ENCODE measurements at places on chromosomes 12 and 14.

- DNase-seq = no peak
Observed at GRCh38 chr12:89476904-89477595, 47.5 kb downstream of the GALNT4 start.

- no peak for DNase-seq
Observed at GRCh38 chr12:53313996-53314395, 7.4 kb downstream of the AAAS start.

DNA sequence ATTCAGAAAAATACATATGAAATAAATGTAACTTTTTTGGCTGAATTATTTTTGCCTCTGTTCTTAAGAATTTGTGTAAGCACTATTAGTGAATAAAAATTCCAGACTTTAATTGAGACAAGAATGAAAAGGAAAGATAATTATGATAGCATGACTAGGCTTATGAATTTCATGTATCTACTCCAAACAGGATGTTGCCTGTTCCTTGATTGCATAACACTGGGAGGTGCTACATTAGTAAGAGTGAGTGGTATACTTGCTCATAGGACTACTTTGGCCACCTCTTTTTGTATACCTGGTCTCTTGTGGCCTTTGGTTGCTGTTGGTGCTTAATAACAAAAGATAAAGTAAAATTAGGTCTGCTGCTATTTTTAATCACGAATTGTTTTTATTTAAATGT is 112.8 kb downstream of the NAV3 start:
- DNase-seq = no peak

GRCh38 chr12:77151030-77151429 is 85.7 kb upstream of the E2F7 start:
- no peak for DNase-seq

GRCh38 chr12:49796155-49796554 is 32.1 kb downstream of the NCKAP5L start:
- DNase-seq = no peak

DNA sequence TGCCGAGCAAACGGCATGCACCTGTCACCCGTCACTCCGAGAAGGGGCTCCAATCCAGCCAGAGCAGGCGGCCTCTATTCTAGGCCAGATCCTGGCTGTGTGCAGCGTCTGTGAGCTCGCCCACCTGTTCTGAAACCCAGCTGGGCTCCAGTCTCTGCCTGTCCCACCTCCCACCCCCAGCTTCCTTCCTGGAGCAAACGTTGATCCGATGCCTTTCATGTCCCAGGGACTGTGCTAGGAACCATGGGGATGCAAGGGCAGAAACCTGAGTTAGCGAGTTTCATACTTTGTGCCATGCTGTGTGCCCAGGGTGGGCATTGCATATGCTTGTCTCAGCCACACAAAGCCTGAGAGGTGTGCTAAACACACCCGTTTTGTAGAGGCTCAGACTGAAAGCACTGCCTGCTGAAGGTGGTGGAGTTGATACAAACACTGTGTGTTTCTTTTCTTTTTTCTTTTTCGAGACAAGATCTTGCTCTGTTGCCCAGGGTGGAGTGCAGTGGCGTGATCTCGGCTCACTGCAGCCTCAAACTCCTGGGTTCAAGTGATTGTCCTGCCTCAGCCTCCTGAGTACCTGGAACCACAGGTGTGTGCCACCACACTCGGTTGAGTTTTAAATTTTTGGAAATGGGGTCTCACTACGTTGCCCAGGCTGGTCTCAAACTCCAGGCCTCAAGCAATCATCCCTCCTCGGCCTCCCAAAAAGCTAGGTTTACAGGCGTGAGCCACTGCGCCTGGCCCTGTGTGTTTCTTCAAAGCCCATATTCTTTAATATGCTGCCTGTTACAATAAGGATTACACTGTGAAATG is 84.1 kb upstream of the MED13L start:
- peak; percentile 15 for DNase-seq

- no peak for DNase-seq
Observed at GRCh38 chr14:24144451-24144850, 2.0 kb downstream of the PSME2 start.

DNA sequence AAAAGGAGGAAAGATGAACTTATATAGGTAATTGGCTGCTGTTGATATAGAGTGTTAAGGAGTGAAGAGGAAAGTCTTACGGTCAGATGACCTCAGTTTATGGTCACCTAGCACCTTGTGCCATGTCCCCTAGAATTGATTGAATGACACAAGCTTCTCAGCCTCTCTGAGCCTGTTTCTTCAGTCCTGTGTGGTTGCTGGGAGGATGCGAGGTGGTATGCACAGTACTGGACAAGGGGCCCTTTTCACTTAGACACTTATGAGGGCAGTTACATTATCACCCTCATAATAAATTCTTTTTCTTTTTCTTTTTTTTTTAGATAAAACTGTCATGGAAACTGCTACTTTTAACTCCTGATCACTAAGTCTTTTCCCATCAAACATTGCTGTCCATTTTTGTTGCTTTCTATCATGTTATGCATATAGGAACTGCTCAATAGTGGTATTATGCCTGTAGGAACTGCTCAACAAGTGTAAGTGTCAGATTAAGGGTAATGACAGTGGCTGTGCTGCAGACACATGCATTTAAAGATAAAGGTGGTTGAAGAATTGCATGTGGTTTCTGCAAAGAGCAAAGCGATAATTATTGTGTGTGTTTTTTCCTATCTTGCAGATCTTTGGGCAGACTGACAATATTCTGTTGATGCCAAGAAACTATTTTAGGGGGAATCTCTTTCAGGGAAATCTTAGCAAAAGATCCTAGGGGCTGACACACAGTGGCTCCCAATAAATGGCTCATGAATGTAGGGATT is 11.6 kb downstream of the ANO6 start:
- DNase-seq = no peak

DNA sequence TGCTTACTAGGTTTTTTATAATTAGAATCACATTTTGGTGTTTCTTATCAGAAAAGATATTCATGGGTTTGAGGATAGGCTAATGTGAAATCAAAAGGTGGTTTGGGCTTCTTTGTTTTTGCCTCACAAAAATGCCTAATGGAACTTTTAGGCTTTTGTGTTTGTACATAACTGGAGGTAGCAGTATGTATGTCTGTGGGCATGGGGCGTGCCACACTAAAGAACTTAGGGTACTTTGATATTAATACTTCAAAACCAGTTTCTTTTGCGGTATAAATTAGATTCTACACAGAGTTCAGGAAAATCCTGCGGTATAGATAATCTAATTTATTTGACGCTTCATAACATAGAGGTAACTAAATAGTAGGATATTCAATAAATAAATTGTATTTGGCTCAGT is 1.9 kb downstream of the ETV6 start:
- no peak for DNase-seq

DNA sequence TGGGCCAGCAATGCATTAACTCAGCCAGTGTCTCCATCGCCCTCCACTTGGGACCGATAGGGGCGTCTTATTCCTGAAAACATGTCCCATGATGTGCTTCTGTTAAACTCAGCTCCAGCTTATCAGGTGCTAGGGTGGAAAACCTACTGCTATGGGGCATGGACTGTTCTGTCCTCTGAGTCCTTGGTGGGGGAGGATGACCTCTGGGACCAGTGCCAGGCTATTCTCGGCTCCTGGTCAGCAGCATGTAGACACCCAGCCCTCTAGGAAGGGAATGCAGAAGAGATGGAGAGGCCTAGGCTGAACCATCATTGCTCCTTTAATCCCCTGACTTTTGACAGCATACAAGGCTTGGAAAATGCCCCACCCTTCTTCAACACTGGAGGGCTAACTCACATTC is 486.2 kb downstream of the MED13L start:
- DNase-seq = no peak

DNA sequence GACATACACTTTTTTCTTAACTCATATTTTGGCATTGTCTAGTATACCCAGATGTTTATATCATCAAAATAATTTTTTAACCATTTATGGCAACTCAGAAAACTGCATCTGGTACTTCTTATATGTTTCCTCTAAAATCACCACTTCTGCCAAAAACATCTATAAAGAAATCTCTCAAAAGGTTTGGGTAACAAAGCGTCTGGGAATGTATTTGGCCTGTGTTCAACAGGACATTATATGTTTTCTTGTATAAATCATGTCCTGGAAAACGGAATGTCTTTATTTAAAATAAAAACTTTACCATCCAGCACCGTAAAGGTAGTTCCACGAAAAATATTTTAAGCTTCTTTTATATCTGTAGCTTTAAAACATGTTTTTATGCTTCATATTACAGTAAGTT is 36.1 kb upstream of the FBLN5 start:
- no peak for DNase-seq

- DNase-seq = no peak
Observed at GRCh38 chr14:81729622-81730021, 196.0 kb upstream of the SEL1L start.

- DNase-seq = no peak
Observed at GRCh38 chr12:49819786-49820185, 8.4 kb downstream of the NCKAP5L start.

DNA sequence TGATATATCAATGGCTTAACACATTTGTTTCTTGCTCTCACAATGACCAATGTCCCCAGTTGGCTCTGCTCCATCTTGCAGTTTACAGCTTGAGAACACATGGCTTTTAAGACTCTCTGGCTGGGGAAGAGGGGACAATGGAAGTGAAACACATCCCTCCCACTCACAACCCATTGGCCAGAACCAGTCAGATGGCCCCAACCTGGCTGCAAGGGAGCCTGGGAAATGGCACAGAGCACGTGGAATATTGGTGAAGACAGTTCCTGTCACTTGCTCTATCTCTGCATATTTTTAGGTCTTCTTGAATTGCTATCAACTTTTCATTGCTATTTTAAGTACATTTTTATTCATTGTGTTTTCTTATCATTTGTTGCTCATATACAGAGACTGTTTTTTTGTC is 345.4 kb downstream of the MED13L start:
- DNase-seq = no peak

DNA sequence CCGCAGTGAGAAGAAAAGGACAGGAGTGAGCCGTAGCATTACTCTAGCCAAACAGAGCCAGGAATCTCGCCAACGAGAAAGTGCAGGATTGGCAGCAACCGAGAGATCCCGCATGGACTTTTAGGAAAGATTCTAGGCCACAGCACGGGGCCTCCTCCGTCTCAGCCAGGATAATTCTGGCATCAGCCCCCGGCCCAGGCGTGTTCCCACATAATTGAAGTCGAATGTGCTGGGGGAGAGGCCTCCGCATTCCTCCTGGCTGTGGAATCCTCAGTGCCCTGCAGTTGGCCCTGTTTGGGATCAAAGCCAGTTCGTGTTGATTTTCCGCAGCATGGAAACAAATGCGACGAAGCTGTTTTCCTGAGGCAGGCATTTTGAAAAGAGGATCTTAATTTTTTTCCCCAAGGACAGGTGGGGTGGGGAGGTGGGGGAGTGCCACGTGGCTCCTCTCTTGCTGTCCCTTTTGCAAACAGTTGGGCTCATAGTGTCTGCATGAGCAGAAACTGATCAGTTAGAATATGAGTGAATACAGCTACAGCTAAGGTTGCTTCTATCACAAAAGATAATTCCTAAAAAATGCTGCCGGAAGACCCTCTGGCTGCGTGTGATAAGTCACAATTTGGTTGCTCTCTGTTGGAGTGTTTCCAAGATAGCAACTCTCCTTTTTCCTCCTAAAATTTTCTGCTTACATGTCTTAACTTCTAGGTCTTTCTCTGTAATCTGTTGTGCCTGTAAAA is 37.3 kb upstream of the ATXN2 start:
- no peak for DNase-seq

- no peak for DNase-seq
Observed at GRCh38 chr14:58635091-58635830, 2.5 kb upstream of the DACT1 start.

- DNase-seq = no peak
Observed at GRCh38 chr12:2834581-2835491, at the start of gene NRIP2. Gene NRIP2, minus strand, starts transcription at chr12:2835035. Its CDS starts 52 bp downstream, at chr12:2834983.

GRCh38 chr12:1474041-1474573 is 120.3 kb downstream of the FBXL14 start:
- no peak for DNase-seq

- no peak for DNase-seq
Observed at GRCh38 chr12:92496790-92497189, 206.0 kb upstream of the PLEKHG7 start.

GRCh38 chr12:108975024-108975593 is 45.8 kb downstream of the SVOP start:
- no peak for DNase-seq

DNA sequence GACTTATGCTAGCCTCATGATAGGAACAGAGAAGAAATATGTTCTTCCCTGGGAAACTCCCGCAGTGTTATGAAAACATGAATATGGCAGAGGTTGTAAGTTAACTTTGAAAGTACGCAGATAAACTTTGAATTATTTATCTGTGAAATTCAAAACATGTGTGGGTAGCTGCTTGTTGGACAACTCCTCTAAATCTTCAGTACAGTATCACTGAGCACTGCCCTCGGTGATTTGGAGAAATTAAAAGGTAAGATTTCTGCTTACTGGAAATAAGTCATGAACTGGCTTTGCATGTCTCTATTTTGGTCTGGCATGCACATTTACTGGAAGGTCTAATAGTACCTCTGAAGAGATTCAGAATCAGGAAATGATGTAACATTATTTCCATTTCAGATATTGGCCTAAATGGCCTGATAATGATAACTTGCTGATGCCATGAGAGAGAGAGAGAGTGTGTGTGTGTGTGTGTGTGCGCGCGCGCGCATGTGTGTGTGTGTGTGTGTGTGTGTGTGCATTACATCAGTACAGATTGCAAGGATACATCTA is 1441.9 kb upstream of the FLRT2 start:
- DNase-seq = no peak

GRCh38 chr12:70852416-70853150 is 68.0 kb downstream of the PTPRR start:
- DNase-seq = no peak

DNA sequence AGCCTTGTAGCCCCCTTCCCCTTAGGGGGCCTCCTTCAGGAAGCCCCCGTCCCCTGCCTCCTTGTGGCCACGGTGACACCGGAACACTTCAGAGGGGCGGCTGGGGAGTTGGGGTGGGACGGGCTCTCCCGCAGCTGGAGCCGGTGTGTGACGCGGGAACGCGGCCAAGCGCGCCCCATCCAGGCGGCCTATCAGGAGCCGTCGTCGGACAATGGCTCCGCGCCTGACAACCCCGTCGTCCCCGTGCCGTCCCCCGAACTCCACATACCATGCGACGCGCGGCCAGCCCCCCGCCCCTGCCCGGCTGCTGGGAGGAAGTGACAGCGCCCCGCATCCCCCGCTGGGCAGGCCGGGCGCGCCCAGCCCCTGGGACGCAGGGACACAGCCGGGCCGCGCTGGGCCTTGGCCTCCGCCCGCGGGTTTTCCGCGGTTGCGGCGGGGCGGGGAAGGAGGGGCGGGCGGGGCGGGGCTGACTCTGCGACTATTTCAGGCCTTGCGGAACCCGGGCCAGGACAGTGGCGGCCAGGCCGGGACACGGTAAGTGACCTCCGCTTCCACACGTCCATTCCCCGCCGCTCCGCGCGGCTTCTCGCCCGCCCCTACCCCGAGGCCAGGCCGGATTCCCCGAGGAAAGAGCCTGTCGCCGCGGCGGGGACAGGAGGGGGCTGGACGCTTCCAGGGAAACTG is at the start of gene TNFAIP2:
Gene TNFAIP2 (plus strand): TSS at position 515 of the 687 bp plus-strand sequence. CDS start 2,997 bp downstream, outside the sequence.
- no peak for DNase-seq

- DNase-seq = no peak
Observed at GRCh38 chr12:23771240-23771949, 178.1 kb downstream of the SOX5 start.

All from CD4-positive, alpha-beta T cell treated with Interleukin-4 for 1 hour (primary cell).